Stimulated activated CD4-positive, alpha-beta T cell treated with anti-CD3 and anti-CD28 coated beads, Interleukin-1b, Interleukin-23, amount 100 ng/mL, for 4 hours (primary cell): ENCODE measurements at places on chromosomes 16 and 17.
A peak's percentile ranks its signal among the peaks of the same experiment; 100 is the strongest.

GRCh38 chr16:46822270-46822669 is 8.7 kb downstream of the C16orf87 start:
- DNase-seq = no peak

DNA sequence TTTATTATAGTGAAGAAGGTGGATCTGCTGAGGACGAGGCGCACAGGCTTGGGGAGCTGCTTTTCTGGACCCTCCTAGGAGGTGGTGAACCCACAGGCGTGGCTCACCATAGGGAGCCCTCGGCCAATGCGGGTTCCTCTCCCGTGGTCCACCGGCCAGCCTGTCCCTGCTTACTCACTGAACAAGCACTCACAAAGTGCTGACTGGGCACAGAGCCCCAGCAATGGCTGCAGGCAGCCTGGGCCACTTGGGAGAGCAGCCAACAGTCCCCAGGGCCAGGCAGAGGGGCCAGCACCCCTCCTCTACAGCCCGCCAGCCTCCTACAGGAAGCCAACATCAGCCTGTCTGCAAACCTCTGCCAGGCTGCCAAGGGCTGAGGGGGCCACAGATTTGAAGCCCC is 19.1 kb upstream of the NCBP3 start:
- DNase-seq = no peak

GRCh38 chr17:50973557-50974494 is 107.7 kb upstream of the TOB1 start:
- DNase-seq = no peak

- DNase-seq = no peak
These were observed 744.4 kb upstream of the EEF2KMT start for GRCh38 chr16:5841974-5842373.

DNA sequence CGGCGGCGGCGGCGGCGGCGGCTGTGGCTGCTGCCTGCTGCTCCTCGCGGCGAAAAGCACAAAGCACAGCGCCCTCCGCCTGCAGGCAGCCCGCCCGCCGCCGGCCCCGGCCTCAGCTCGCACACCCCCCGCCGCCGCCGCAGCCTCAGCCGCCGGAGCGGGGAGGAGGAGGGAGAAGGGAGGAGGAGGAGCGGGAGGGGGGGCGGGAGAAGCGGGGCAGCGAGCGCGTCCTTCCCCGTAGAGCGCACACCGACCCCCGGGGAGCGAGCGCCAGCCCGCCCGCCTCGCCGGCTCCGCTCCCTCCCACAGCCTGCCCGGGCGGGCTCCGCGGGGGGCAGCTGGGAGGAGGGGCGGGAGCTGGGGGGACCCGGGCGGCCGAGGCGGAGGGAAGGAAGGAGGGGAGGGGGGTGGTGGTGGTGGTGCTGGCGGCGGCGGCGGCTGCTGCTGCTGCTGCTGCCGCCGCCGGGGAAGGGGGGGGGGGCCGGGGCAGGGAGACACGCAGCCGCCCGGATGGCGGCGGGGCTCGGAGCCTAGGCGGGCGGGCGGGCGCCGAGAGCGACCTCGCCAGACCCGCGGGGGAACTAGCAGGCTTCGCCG is at the start of gene UBTF:
TSS of gene UBTF (minus strand) at position 60 of the 597 bp plus-strand sequence. CDS start 1,446 bp downstream, outside the sequence.
- peak; percentile 56 for DNase-seq

DNA sequence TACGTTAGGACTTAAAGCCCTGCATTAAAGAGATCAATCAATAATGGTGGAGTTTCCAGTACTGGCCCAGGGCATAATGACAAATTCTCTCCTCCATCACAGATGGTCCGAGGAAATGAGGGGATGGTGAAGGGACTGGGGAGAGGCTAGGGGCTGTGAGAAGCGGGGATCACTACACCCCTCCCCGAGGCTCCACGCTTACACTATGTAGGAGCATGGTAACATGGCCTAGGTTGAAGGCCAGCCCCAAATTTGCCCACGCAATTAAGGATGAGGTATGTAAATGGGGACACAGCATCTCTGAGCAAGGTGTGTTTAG is 8.0 kb upstream of the AKTIP start:
- DNase-seq = no peak

DNA sequence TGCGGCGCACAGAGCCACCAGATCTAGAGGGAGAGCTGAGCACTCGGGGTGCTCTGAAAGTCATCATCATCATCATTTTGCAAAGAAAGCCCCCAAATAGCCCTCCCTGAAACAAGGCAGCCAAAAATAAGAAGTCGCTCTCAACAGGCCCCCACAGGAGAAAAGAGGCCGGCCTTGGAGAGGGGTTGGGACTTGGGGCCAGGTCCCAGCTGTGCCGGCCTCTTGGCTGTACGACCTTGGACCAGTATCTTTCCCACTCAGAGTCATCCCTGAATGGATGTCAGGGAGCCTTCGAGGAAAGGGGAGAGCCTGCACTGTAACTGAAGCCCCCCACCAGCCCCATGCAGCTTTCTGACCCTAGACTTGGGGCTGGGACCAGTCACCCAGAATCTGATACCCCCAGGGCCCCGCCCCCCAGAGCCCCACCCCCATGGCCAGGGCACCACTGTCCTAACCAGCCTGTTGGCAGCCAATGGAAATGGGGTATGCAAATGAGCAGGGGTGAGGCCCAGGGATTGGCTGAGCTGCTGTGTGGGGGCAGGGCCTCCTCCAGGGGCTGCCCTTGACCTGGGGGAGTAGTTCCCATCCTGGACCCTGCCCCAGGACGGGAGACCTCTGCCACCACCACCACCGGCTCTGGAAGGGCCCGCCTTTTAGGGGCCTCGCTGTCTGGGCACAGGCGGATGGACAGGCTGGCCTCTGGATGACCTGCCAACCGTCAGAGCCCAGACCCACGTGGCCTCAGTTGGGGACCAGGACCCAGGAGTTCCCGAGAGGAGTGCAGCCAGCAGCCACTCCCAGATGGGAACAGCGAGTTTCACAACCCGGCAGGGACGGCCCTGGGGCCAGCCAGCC is 15.4 kb downstream of the ZFPM1 start:
- DNase-seq = no peak

- no peak for DNase-seq
These were observed 9.2 kb downstream of the MMP15 start for GRCh38 chr16:58034774-58035173.

GRCh38 chr16:74682556-74682955 is 15.9 kb upstream of the RFWD3 start:
- DNase-seq = no peak

DNA sequence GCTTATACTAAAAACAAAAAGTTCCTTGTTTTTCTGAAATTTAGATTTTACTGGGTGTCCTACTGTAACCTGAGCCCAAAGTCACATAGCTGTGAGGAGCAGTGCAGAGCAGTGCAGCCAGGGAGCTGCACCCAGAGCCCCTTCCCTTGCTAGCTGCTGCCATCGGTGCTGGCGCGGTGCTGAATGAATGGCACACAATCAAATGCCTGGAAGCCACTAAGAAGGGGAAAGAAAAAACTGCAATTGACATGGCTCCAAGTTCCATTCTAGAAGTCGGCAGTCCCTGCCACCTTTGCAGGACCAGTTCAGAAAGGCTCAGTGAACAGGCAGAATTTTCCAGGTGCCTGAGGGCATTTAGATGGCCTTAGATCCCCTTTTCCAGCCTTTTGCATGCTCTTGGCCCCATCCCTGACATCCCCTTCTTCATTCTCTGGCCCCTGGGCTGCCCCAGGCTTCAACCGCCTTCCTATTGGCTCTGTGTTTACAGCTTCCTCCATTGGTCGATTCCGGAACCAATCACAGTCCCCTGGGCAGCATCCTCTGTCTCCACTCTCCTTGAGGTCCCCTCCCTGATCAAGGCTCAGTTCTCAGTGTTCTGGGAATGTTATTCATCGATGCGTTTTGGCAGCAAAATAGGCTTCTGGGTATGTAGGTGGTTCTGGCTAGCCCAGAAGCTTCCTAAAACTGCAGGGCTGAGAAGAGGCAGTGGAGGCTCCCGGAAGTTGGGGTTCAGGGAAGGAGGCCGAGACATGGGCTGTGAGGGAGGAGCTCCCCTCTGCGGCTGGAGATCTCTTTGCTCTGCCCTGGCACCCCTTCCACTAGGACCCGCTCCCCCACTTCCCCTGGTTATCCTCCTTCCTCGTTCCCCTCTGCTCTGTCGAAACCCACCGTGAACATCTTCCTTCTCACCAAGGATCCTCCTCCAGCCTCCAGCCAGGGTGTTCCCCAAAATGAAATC is 37.9 kb downstream of the ATP2C2 start:
- no peak for DNase-seq

DNA sequence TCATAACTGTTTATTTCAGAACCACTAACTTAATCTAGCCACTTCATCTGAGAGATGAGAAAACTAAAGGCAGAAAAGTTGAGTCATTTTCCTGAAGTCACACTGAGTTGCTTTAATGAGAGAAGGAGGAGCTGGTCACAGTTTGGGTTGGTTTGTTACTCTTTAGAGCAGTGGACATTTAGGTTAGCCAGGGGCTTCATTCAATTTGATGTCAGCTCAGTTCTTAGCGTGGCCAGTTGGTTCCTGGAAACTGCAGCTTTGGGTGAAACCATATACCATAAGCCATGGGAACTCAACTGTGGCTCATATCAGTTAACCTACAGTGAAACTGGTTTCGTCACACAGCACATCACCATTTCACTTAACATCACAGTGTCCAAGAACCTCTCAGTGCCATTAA is 59.2 kb upstream of the ADORA2B start:
- DNase-seq = no peak

GRCh38 chr16:51433599-51433998 is 282.5 kb upstream of the SALL1 start:
- no peak for DNase-seq

DNA sequence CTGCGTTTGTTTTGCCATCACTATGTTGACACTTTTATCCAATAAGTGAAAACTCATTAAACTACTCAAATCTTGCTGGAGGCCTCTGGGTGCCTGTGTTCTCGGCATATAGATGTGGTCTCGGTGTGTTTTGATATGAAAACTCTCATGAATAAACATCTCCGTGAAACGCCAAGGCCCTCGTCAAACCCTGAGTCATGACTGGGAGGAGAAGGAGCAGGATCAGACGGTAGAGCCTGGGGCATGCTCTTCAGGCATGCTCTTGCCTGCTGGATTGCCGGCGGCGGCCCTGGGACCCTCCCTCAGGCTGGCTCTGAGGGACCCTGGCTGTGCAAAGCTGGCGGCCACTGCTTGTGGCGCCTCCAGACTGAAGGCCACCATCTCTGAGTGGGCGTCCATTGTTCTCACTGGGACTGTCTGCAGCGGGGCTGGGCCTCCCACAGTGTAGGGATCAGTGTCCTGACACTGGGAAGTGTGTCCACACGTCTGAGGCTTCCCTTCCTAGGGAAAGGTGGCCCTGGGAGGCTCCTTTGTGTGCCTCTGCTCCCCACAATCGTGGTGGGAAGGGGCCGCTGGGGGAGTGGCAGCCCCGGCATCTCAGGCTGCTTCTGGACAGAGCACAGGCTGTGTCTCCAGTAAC is 1.7 kb upstream of the NPB start:
- DNase-seq = no peak

- no peak for DNase-seq
These were observed 3.2 kb upstream of the C1QTNF1 start for GRCh38 chr17:79020631-79021301.

GRCh38 chr17:43528988-43529814 is 16.9 kb downstream of the ETV4 start:
- no peak for DNase-seq

DNA sequence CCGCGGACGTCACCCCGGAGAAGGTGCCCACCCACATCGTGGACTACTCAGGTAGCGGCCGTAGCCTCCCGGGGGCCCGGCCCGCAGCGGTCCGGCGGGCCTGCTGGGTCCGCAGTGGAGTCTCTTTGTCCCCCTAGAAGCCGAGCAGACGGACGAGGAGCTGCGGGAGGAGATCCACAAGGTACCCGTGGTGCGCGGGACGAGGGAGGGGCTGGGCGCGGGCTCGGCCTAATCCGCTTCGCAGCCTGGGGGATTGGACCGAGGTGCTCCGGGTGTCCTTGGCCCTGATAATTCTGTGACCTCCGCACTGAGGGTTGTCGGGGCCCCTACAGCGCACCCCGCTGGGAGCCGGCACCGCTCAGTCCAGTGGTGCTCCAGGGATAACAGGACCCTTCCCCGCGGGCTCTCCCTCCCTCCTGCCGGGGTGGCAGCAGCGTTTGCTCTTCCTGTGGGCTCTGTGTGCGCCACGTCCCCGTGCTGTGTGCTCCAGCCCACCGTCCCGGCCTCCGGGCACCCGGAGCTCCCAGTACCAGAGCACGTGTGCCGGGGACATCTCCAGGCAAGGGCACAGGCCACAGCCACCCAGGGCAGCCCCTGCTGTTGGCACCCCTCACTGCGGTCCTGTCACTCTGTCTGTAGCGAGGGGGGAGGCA is 713 bp downstream of the RHOT2 start:
- DNase-seq = no peak

GRCh38 chr17:4573669-4574068 is 10.7 kb upstream of the SMTNL2 start:
- peak; percentile 51 for DNase-seq

DNA sequence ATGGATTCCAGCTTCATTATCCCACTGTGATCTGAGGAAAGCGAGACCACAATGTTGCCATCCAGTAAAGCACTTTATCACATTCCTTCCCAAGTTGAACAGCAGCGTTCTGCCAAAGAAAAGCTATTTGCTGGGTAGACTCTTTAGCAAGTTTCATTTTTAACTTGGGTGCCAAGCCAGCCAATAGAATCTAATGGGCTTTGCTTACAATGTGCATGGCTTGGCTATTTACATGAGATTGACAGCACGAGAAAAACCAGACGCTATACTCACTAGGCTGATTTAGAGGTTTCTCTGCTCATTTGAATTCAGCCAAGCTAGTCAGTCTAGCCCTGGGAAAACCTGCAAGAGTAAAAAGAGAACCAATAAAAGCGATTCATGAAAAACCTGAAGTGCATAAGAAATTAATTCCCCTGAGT is 108.9 kb downstream of the CDH13 start:
- DNase-seq = no peak

GRCh38 chr16:28288114-28288513 is 4.2 kb upstream of the SBK1 start:
- no peak for DNase-seq

DNA sequence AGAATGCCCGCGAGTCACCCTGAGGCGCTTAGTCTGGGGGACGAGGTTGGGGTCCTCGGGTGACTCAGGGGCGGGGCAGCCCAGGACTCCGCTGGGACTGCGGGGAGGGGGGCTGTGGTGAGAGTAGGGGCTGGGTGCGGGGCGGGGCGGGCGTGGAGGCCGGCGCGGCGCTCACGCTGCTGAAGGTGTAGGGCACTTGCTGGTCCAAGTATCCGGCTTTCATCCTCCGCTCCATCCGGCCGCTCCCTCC is 832 bp downstream of the ETV4 start:
- DNase-seq = no peak

DNA sequence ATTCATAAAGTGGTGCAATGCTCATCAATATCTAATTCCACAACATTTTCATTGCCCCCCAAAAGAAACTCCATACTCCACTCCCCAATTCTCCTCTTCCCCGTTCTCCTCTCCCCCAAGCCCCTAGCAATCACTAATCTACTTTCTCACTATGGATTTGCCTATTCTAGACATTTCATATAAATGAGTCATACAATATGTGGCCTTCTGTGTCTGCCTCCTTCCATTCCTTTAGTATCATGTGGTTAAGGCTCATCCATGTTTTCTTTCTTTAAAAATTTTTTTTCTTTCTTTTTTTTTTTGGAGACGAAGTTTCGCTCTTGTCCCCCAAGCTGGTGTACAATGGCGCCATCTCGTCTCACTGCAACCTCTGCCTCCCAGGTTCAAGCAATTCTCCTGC is 56.3 kb upstream of the HAS3 start:
- DNase-seq = no peak

GRCh38 chr17:66809408-66809807 is 25.5 kb upstream of the CACNG5 start:
- no peak for DNase-seq
